ENCODE measurements at places on chromosomes 13 and 19.

- DNase-seq, result no peak
Observed at GRCh38 chr19:12982648-12983047, 12.6 kb upstream of the NFIX start.

DNA sequence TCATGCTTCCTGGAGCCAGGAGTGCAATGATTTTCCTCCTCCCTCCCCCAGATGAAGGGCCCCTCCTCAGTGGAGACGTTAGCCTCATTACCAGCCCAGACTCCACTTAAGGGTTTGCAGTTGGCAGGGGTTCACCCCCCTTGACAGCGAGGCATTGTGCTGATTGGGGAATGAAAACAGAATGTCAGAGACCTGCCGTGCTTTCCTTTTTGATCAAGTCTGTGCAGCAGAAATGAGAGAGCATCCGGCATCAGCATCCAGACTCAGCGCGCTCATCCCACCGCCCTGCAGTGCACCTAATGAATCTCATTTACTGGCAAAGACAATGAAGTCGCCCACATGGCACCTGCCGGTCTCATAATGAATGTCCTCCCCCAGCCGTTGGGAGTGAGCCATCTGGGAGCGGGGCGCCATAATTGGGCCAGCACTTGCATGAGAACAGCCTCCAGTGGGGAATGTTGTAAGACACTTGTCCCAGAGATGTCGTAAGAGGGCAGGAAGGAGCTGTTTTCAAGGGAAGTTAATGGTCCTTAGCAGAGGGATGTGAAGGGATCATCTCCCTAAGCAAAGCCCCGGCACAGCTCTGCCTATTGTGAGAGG, 98.3 kb upstream of the UQCRFS1 start:
- DNase-seq, result peak; percentile 45

- DNase-seq, result no peak
Observed at GRCh38 chr13:113861433-113862030, 2.3 kb downstream of the GAS6 start.

DNA sequence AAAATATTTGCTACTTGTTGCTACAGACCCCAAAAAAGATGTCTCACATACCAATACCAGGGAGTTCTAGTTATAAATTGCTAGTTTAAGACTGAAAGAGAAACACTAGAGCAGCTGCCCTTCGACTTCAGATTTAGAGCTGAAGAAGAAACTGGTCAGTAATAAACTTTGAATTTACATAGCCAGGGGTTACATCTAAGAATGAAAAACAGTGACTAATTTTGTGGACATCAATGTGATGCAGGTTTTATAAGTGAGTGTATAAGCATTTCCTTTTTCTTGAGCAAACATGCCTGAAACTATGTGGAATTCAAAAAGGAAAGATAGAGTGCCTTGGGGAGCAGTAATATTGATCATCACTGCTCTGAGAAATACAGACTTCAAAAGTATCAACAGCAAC, 724.9 kb upstream of the MIR17HG start:
- no peak for DNase-seq

DNA sequence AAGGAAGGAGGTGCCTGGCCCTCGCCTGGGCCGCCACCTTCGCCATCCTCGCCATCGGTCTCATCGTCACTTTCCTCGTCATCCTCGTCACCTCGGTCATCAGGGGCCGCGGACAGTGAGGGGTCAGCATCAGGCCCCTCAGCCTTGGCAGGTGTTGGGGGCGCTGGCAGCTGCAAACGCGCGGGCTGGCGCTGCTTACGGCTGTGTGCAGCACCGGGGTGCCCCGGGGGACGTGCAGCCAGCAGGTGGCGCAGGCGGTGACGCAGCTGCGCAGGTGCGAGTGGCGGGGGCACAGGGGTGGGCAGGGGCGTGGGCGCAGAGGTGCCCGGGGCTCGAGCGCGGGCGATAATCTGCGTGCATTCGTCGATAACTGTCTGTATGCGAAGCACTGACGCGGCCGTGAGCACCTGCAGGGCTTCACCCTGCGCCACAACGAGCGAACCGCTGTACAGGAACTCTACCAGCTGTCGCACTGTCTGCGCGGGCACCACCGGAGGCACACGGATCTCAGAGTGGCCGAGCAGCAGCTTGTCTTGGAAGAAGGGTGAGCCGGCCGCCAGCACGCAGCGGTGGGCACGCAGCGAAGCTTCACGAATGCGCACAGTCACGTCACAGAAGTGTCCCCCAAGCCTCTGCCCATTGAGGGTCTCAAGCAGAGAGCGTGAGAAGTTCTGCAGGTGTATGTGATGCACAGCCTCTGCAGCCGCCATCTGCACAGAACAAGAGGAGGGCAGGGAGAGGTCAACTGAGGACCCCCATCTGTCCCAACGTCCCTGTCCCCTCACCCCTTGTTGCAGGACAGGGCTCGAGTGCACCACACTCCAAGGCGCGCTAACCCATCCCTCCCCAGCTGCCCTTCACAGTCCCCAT, 2.4 kb downstream of the ZBTB45 start:
- DNase-seq, result no peak

DNA sequence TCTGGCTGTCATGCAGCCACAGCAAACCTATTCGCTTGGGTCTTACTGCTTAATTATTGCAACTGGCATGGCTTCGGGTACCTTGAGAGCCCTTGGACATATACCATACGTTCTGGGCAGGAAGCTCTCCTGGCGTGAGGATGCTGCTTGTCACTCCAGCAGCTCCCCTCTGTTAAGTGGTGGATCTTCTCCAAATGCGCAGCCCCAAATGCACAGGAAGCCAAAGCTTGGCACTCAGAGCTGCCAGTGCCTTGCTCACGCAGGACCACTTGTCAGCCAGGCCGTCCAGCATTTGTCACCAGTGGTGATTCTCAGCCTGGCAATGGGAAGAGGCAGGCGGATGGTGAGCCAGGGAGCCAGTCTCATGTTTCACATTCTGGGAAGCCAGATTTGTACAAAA, 158.6 kb downstream of the KATNAL1 start:
- no peak for DNase-seq

DNA sequence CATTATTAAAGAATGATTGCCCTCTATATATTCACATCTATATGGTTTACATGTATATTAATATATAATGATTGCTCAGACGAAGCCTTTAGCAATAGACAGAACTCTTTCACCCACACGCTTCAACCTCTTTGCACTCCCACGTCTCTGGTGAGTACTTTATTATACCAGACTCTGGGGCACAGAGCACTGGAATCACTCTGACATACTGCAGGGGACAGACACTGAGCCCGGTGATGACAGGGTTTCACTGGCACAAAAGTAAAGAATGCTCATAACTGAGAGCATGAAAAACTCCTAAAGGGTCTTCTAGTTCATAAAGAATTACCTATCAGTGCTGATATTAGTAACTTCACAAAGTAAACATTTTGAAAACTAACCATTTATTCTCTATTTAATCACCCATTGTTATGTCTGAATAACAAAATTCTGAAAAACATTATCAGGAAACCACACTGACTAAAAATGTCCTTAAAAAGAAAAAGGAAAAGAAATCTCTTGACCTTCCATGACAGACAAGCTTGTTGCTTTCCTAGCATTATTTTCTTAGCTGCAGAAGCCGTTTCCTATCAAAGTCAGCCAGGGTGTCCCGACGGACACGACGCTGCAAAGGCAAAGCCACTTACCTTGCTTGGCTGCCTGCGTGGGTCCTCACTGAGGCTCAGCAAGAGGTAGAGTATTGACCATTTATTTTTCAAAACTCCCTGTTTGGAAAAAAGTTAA, 29.1 kb downstream of the TUBGCP3 start:
- no peak for DNase-seq

DNA sequence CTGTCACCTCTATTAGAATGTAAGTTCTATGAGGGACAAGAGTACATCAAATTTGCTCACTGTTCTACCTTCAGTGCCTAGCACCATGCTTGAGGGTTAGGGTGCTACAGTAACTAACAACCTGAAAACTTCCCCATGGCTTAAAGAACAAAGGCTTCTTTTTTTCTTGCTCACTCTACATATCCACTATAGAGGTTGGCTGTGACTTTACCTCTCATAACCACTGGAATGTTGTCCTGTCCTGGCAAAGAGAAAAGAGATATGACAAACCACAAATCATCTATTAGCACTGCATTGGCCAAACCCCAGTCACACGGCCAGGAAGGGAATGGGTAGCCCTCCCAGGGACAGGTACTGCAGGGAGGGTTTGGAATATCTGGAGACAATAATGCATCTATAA, 23.2 kb upstream of the ACOD1 start:
- DNase-seq, result no peak

DNA sequence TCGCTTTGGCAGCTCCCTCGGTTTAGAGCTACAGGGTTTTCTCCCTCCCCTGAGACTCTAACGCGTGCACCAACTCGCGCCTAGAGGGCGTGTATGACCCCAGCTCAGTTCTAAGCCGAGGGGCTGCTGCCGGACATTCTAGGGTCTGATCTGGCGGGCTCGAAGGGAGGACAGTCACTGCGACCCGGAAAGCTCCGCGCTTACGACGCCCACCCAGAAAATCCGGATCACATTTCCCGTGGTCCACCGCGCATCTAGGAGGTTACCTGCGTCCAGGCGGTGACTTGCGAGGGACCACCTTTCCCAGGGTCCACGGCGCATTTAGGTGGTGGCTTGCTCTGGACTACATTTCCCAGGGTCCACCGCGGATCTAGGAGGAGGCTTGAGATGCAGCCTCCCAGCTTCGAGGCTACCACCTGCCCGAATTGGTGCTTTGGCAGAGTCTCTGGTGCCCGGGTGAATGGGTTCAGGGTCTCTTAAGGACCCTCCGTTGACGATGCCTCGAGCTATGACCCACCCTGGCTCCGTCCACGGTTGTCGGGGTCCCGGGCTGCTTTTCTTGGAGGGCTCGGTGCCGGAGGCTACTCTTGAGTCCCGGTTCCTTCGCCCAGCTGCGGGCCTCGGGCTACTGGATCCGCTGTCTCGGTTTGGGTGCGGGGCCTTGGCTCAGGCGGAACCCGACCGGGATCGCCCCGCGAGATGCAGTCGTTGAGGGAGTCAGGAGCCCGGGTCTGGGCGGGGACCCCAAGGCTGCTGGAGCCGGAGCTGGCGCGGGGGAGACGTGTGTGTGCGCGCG, 30.5 kb downstream of the ZNF146 start:
- peak; percentile 56 for DNase-seq

GRCh38 chr13:75151081-75151643, 330.8 kb downstream of the TBC1D4 start:
- DNase-seq, result no peak

DNA sequence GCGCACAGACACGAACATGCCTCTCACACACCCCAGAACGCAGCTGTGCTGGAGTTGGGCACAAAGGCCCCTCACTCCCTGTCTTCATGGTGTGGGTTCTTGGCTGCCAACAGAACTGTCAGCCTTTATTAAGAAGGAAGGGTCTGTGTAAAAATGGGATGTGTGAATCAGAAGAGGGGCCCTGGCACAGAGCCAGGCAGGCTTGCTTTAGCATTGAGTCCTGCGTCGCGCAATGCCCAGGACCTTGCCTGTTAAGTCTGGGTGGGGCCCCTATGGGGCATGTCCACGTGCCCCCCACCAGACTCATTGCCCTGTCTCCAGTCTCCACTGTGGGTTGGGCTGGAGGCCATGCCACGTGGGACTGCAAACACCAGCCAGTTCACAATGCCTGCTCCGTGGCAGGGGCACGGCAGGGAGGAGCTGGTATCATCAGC, 84.8 kb downstream of the SLC7A1 start:
- DNase-seq, result no peak

DNA sequence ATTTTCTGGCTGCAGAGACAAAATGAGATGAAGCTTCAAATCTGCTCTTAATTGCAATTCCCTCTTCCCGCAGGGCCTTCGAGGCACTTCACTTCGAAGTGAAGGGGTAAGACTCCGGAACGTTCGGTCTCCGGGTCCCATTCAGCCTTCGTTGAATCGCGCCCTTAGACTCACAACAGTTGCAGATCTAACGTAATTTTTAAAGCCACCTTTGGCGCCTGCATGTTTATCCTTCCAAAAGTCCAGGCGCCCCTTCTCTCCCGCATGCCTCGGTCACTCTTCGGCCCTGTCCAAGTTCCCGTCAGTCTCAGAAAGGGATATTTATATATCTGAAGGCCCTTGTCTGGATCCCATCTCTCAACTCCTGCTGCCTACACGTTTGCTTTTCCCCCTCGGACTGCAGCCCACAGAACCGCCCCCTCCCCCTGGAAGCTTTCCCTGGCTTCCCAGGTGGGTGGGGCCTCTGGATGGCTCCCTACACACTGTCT, 915 bp upstream of the KCTD12 start:
- DNase-seq, result no peak

DNA sequence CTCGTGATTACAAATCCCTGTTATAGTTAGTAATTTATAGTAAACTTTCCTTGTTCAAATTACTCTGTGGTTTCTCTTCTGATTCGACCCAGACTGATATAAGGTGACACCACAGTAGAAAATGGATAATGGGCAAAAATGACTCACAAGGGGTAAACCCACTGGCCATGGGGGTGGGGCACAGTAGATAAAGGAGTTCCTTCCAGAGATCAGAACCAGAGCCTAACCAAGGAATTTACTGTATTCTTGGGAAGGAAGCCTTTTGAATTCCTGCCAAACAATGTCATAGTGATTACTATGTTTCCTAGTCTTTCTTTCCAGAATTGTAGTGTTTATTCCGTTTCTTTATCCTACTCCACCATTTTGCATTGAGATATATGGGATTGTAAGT, 21.9 kb downstream of the MIR17HG start:
- no peak for DNase-seq

DNA sequence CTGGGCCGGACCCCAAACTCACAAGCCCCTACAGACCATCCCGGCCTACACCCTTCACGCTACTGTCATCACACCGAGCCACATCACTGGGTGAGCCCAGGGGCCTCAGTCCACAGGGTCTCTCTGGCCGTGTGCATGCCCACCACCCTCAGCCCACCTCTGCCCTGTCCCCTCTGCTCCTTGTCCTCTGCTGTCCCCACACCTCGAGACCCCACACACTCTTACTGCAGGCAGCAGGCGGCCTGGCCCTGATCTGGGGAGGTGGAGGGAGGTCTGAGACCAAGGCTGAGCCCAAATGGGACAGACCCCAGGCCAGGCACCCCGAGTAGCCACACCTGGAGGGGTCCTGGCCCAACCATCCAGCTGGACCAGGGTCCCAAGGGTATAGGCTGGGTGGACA, 35.2 kb downstream of the PEPD start:
- DNase-seq, result no peak

DNA sequence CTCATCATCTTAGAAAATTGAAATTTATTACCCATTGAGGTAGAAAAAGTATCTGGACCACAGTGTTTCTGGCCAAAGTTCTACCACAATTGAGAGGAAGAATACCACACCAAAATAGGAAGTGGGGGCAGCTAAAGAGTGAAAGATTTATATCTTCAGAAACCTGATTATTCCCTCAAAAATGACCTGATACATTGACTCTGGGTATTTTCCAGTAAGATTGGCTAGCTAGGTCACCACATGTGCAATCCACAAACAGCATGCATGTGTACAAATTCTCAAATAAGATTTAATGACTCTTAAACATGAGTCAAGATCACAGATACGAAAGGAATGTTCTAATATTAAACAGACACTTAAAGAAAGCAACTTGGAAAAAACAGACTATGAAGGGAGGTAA, 1516.2 kb upstream of the PCDH20 start:
- DNase-seq, result no peak

DNA sequence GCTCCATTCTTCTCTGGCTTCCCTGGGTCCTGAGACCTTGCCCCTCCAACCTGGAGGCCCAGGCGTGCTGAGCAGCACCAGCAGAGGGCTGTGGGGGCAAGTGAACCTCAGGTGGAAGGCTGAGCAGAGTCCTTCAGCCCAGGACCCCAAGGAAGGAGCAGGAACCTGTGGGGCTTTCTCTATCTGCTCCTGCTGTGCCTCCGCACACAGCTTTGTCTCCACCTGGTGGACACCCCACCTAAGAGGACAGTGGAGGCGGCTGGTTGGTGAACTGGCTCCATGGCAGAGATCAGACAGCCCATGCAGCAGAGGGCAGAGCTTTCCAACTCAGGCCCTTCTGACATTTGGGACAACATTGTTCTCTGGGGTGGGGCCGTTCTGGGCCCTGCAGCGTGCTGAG, 19.7 kb downstream of the ZFR2 start:
- DNase-seq, result no peak

Data from Ammon's horn (tissue), 1 donor.